ENCODE measurements at places on chromosomes 3 and 15.

- peak; percentile 81 for DNase-seq
Measured at GRCh38 chr3:12679468-12679867, 15.6 kb upstream of the RAF1 start.

GRCh38 chr3:121852256-121852655 lies 17.2 kb downstream of the EAF2 start:
- no peak for DNase-seq

DNA sequence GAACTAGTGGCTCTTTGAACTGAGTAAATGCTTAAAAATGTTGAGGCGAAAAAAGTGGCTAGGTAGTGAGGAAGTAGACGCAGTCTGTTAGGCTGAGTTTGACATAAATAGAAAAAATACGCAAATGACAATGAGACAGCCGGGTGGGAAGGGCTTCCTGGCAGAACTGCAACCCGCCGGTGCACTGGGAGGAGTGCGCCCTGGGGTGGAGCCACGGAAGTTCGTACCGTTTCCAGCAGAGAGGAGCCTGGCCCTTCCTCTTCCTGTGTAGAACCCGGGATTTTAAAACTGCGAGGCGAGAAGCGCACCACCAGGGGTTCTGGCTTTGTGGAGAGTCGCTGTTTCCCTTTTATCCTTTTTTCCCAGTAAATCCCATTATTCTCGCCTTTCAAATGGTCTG lies 602.6 kb downstream of the PYDC2 start:
- no peak for DNase-seq

DNA sequence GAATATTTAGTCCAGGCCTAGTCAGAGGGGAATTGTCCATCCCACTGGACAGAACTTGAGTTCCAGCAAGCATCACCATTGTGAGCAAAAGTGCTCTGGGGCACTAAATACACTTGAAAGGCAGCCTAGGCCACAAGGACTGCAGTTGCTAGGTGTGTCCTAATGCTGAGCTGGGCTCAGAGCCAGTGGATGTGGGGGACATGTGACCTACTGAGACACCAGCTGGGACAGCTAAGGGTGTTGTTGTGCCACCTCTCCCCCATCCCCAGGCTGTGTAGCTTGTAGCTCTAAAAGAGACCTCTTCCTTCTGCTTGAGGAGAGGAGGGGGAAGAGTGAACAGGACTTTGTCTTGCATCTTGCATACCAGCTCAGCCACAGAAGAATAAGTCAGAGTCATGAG lies 120.9 kb downstream of the DTWD1 start:
- DNase-seq = peak; percentile 53

DNA sequence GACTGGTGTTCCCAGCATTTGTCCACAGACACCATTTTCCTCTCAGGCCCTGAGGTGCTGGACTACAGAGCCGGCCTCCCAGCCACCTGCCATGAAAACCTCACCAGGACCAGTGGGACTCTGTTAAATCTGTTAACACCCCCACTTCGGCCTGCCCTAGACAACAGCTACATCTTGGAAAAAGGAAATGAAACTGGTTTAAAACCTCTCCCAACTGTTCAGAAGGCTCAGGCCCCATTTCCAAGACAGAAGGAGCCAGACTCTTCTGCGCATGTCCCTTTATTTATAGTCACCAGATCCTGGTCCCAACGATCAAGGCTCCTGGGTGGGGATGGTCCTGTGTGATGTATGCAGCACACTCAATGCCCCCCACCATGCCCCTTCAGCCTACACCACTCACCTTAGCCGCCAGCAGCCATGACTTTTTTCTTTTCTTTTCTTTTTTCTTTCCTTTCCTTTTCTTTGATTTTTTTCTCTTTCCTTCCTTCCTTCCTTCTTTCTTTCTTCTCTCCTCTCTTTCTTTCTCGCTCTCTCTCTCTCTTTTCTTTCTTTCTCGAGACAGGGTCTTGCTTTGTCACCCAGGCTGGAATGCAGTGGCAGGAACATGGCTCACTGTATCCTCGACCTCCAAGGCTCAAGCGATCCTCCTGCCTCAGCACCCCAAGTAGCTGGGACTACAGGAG lies 25.5 kb upstream of the FLNB start:
- DNase-seq = no peak

DNA sequence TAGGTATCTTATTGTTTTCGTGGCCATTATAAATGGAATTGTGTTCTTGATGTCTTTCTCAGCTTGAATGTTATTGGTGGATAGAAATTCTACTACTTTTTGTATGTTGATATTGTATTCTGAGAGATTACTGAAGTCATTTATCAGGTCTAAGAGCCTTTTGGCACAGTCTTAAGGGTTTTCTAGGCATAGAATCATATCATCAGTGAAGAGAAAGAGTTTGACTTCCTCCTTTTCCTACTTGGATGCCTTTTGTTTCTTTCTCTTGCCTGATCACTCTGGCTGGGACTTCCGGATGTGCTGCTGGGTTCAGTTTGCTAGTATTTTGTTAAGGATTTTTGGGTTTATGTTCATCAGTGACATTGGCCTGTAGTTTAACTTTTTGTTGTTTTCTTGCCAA lies 527.1 kb downstream of the GRM7 start:
- DNase-seq = no peak

DNA sequence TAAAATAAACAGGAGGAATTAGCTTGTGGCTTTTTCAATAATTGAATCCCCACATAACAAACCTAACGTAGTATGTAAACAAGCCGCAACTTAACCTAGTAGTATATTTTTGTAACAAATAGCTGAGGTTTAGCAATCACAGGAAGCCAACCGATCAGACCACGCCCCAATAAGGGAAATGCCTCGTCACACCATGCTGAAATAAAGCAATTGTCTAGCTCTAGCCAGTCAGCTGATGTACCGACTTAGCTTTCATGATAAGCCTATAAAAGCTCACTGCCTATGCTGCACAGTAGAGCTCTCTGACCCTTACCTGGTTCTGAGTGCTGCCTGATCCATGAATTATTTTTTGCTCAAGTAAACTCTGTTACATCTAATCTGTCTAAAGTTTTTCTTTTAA lies 208.9 kb downstream of the ROBO1 start:
- DNase-seq = no peak

GRCh38 chr3:188518416-188518815 lies 364.5 kb downstream of the LPP start:
- DNase-seq = no peak

GRCh38 chr3:29694331-29694730 lies 413.5 kb downstream of the RBMS3 start:
- DNase-seq = no peak

GRCh38 chr3:31533169-31534064 lies 692 bp downstream of the STT3B start:
- DNase-seq = peak; percentile 36

GRCh38 chr15:90822204-90822955 lies 46.0 kb upstream of the FURIN start:
- DNase-seq = no peak

- DNase-seq = peak; percentile 75
Measured at GRCh38 chr3:168047190-168047795, 48.4 kb downstream of the GOLIM4 start.

GRCh38 chr3:152839511-152839910 lies 4.6 kb downstream of the P2RY1 start:
- DNase-seq = no peak

DNA sequence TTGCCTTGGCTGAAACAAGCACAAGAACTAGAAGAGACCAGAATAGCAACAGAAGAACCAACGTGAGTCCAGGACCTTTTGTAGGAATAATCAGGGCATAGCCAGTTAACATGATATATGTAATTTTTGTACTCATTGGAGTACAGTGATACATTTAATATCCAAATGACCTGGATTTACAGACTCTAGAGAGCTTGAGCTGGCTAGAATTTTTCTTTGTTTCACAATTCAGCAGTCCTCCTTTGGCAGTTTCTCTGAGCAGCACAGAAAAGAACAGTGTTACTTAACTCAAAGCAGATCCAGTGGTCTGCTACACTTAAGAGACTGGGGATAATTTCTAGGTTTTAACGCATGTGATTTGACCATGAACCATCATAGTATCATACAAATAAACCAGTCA lies 245.7 kb downstream of the ADAMTSL3 start:
- no peak for DNase-seq

- DNase-seq = no peak
Measured at GRCh38 chr3:98670020-98670419, 76.6 kb upstream of the CPOX start.

- DNase-seq = no peak
Measured at GRCh38 chr3:37501571-37502313, 327.4 kb upstream of the LRRFIP2 start.

GRCh38 chr15:75694241-75695182 lies 18.1 kb downstream of the CSPG4 start:
- peak; percentile 85 for DNase-seq

- DNase-seq = no peak
Measured at GRCh38 chr3:57091521-57092273, 31.2 kb downstream of the SPATA12 start.
